ENCODE measurements at places on chromosomes 1 and 21.

- peak; percentile 89 for DNase-seq
Observed at GRCh38 chr1:220882061-220882891, 3.0 kb downstream of the HLX start.

DNA sequence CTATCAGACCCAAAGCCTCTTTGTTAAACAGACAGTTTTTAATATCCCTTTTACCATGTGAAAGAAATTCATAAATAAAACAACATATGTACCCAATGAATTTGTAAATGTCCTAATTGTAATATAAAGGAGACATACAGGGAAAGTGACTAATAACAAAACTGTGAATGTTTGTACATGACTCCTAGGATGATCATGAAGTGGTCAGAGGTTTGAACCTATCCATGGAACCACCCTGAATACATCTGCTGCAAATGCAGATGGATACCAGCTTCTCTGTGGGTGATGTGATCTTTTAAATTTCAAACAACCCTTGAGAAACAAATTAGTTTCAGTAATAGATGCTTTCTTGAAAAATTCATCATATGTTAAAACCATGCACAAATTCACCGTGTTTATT lies 16.7 kb upstream of the ACBD3 start:
- DNase-seq, result no peak

DNA sequence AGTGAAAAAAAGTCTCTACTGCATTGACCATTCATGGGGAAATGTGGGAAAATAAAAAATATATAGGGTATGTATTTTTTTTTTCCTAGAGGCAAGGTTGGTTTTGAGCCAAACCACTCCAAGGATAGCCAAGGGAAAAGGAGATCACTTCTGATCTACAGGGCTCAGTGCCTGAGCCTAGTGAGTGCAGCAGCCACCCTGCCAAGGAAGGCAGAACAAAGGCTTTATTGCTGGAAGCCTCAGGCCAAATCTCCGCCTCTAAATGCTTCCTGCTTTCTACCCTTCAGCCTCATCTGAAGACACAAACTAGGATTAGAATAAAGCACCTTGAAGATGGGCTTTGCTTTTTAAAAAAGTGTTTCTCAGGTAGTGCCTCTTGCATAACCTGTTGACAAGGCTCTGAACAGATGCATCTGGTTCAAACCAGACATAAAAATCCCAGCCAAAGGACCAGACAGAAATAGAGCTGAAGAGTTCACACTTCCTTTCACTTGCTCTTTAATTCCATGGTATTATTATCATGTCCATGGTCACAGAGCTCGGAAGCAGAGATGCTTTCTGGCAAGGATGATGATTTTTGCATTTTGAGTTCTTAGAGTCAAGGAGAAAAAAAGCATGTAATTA lies 10.5 kb downstream of the C1orf115 start:
- DNase-seq, result no peak

- DNase-seq, result peak; percentile 89
Observed at GRCh38 chr21:31342348-31342747, 1.7 kb downstream of the TIAM1 start.

GRCh38 chr1:21307663-21308305 lies 17.5 kb upstream of the ECE1 start:
- no peak for DNase-seq

DNA sequence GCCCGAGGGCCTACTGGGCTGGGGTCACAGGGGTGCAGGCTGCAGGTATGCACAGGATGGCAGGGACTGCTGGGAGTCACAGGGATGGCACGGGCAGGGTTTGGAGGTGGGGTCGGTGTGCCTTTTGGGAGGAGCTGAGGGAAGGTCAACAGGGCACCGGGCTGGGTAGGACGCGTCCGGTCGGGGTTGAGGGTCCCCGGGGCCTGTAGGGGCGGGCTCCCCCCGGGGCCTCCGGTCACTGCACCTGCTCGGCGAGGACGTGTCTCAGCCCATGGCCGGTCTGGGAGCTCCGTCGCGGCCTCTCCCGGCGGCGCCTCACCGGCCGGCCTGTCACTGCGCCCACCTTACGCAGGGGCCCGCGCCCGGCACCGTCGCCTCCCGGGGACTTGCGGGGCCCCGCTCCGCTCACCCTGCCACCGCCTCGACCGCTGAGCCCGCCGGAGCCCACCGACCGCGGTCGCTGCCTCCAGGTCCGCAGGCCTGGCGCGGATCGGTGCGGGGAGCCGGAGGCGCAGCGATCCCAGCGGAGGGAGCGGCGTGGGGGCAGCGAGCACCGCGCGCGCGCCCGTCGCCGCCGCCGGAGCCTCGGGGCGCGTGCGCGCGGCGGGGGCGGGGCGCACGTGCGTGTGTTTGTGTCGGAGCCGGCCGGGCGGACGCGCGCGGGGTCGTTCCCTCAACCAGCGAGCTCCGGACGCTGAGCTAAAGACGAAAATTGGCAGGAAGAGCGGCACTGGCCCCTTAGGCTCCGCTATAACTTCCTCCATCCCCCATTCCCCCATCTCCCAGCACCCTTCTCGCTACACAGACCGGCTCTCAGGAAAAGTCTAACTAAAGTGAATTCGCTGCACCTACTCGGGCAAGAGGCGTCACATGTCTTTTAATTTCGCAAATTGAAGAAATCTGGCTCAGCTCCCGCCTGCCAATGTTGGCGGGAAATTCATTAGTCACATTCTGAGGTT lies at the start of gene AMIGO1:
TSS of gene AMIGO1 (minus strand) at position 552 of the 959 bp plus-strand sequence. CDS start 815 bp downstream, outside the sequence.
- peak; percentile 37 for DNase-seq

DNA sequence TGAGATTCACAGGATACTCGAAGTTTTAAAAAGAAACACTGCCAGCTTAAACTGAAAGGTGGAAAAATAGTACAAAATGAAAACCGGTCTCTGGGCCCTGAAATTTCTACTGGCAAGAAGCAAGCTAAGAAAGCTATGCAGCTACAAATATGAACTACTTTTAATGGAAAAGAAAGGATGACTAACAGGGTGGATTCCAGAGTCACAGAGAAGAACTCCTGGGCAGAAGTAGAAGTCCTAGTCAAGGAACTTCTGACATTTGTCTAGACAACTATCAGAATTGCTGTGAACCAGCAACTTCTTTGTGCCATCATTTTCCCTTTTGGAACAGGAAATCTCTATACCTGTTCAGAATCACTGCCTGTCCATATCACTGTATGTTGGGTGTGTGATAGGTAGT lies 38.1 kb downstream of the CD160 start:
- DNase-seq, result no peak

- no peak for DNase-seq
Observed at GRCh38 chr1:59317343-59317742, 20.4 kb downstream of the FGGY start.

DNA sequence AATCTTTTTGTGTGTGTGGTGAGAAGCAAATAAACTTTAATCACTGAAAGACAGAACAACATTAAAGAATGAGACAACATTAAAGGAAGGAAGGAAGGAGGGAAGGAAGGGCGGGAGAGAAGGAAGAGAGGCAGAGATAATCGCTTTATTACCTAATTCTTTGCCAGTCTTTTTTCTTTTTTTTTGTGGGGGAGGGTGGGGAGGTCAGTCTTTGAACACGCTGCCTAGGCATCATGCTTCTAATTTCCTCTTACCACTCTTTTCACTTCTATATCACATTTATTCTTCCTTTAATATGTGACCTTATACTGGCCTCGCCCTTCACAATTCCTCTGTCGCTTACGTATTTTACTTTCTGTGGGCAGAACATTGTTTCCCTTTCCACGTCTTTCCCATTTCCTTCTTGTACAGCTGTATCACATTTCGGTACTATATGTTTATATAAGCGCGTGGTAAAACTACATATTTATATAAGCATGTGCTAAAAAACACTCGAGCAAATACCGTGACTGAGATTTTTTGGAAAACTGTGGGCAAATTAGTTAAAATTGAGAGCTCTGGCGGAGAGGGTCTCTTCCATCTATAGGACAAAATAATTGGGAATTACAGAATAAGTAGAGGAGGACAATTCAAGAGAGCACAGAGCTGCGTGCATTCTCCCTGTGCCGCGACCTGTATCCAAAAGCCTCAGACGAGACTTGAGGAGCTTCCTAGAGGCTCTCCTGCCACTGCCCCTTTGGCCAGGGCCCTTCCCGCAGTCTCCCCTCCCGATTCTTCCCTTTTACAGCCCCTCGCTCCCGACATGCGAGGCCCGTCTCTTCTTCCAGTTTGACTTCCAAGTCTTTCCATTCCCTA lies 823 bp upstream of the PRKAA2 start:
- DNase-seq, result peak; percentile 1

DNA sequence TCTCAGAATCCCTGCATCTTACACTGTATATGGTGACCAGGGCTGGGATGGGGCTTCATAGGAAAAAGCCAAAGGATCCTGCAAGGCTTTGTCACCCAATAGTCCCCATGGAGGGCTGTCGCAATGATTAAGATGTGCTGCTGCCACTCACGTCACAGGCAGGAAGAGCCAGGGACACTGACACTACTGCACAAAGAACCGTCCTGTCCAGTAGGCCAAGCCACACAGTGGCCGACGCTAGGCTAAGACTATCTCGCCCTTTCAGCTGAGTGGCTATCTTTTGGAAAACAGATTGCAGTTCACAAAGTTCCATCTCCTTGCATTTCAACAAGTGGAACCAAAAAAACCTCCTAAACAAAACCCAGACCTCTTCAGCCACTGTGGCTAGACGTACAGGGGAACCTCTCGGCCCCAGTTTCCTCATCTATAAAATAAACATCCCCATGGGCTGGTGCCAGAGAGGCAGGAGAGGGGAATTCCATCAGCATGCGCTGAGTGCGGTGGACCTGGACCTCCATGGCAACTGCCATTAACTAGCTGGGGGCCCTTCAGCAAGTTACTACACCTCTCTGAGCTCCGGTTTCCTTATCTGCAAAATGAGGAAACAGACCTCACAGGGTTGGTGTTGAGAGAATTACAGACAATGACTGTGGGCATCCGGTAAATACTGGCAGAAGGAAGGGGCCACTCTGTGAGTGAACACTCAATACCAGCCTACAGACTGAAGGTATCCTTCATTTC lies 8.7 kb downstream of the CAPZB start:
- DNase-seq, result peak; percentile 57

DNA sequence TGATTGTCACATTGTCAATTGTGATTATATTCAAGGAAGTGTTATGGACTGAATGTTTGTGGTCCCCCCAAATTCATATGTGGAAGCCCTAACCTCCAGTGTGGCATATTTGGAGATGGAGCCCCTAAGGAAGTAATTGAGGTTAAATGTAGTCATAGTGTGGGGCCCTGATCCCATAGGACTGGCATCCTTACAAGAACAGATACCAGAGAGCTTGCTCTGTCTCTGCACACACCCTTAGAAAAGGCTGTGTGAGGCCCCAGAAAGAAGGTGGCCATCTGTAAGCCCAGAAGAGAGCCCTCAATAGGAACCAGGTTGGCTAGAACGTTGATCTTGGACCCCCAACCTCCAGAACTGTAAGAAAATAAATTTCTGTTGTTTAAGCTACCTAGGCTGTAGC lies 28.1 kb downstream of the VANGL1 start:
- DNase-seq, result no peak

- peak; percentile 11 for DNase-seq
Observed at GRCh38 chr1:10431070-10431730, 967 bp downstream of the CENPS start.

DNA sequence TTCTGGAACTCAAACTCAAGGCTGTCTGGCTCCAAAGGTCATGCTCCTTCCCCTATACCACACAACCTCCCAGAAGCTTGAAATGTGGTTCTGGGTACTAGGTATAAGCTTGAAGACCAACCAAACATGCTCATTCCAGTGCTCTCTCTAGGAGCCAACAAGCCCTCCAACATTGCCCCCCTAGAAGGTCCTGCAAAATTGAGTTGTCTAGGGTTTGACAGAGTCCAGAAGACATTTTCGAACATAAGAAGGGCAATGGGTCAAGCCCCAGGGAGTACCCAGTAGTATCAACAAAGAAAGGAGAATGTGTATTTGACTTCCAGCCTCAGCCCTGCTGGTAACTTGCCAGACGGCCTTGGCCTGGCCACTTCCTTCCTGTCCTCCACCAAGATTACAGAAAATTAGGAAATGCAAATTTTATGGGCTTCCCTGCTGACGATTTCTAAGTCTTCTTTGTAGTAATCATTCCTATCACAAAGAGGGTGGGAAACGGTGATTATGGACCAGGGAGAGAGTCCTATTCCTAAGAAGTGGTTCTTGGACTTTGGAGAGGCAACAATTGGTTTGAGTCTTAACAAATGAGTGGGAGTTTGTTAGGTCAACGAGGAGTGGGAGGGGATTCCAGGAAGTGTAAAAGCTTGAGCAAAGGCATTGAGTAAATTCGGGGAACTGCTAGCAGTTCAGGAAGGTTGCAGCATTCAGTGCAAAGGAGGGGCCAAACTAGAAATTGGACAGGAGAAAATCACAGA lies 18.7 kb upstream of the SLAMF1 start:
- DNase-seq, result peak; percentile 97

GRCh38 chr1:203162403-203162802 lies 13.2 kb downstream of the MYBPH start:
- peak; percentile 48 for DNase-seq
